ENCODE measurements at places on chromosomes 2 and 18.

DNA sequence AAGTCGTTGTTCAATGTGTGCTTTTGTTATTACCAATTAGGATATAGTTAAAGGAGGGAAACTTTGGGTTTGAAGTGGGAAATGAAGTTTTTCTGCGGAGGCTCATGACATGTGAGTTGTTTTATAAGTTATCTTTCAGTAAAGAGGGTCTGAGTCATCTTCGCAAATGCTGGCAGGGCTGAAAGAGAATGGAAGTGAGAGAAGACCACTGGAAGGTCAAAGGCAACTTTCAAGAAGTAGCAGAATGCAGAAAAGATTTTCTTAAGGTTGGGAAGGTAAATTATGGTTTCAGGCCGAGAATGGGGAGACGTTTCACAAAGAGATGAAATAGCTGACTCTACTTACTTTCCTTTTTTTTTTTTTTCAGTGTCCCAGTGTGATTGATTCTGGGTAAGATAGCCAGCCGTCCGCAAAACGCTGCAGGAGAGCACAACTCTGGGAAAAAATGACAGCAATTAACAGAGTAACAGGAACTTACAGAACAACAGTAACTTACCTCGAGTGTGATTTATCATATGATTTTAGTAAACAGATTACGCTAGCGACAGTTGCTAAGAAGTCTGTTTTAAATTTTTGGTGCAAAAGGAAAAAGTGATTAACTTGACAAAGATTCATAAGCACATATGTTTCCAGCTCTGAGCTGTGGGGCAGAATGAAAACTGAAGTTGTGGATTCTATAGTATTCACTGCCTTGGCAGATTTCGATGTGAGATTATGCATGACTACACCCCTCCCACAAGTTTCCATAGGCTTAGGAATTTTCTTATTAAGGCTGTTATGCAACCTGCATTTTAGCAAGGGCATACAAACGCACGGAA lies 46.8 kb upstream of the ACTR3 start:
- DNase-seq = peak; percentile 61

DNA sequence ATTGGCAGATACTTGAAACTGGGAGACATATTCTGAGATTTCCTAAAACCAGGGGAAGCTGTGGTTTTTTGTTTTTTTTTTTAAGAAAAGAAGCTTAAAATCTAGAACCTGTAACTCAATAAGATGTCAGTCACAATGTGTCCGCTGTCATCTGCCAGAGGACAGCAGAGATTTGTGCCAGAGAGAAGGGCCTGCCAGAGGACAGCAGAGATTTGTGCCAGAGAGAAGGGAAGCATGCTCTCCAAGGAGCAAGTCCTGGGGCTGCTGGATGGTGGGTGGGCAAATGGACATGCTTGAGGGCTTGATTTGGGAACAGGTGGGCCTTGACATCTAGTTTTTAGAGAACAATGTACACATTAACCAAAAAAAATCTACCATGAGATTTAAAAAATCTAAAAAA lies 77.9 kb downstream of the CCDC93 start:
- no peak for DNase-seq

DNA sequence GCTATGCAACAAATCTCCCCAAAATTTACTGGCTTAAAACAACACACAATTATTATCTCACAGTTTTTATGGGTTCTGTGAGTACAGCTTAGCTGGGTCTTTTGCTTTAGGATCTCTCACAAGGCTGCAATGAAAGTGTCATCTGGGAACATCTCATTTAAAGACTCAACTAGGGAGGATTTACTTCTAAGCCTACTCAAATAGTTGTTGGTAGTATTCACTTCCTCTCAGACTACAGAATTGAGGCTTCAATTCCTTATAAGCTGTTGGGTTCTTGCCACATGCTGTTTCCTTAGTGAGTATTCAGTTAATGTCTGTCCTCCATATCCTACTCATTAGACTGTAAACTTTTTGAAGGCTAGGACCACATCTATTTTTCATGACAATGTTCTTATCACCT lies 72.3 kb downstream of the MDH1 start:
- DNase-seq = peak; percentile 91

GRCh38 chr2:240640939-240641338 lies 15.7 kb downstream of the GPR35 start:
- DNase-seq = peak; percentile 12

GRCh38 chr2:193476171-193476800 lies 1281.6 kb upstream of the TMEFF2 start:
- no peak for DNase-seq

- no peak for DNase-seq
Observed at GRCh38 chr2:205556357-205556756, 125.9 kb upstream of the NRP2 start.

- no peak for DNase-seq
Observed at GRCh38 chr2:45567288-45567963, 43.6 kb downstream of the SRBD1 start.

GRCh38 chr2:84278386-84278785 lies 180.7 kb downstream of the SUCLG1 start:
- DNase-seq = no peak

- DNase-seq = no peak
Observed at GRCh38 chr18:295756-296490, 28.1 kb upstream of the THOC1 start.

- no peak for DNase-seq
Observed at GRCh38 chr2:11621410-11621809, 48.6 kb downstream of the NTSR2 start.

DNA sequence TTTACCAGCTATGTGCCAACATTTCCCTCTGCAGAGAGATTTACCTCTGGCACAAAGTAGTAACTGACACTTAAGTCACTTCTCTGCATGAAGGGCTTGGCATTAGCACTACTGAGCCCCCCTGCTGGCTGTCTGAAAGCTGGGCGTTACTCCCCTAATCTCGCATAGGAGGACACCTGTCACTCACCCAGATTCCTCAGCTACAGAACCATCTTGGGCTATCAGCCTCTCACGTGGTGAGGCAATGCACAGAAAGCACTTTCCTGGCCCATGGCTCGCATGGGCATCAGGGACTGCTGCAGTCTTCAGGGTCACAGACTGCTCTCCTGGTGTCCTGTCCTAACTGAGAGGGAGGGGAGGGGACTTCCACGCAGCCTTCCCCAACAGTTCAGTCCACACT lies 12.0 kb downstream of the SERPINE2 start:
- DNase-seq = no peak

- DNase-seq = peak; percentile 19
Observed at GRCh38 chr2:221529177-221529942, 42.7 kb downstream of the EPHA4 start.

DNA sequence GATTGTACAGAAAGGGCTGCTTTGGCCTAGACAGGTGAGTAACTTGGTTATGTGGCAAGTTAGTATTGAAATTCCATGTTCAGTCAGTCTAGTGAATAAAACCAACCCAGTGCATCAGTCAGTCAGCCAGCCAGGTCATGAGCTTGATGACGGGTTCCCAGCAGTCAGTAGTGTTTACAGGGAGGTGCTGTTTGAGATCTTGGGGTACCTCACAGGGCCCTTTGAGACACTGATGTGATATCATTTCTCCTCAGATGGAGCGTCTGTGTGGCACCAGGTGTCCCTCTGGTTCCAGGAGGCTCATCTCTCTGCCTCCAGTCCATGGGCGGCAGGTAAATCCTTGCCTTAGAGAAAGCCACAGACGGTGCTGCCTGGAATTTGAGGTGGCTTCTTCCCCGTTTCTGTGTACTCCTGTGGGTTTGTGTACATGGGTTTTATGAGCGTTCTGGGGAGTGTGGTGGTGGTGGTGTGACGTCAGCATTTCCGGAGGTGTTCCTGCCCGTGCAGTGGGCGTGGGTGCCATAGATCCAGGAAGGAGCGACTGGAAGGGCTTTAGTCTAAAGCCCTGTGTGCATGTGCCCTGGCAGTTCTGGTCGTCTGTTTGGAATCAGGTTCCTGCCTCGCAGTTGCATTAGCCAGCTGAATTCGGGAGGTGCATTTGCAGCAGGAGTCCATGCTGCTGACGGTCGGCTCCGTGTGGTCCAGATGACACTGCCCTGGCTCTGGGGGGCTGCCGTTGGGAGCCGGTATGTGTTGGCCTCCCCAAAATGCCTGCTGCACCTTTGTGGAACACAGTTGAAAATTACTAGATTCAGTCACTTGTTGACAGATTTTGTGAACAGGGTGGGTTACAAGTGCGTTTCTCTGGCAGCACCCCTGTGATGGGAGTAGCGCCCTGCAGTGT lies 2.1 kb downstream of the CTDP1 start:
- no peak for DNase-seq

DNA sequence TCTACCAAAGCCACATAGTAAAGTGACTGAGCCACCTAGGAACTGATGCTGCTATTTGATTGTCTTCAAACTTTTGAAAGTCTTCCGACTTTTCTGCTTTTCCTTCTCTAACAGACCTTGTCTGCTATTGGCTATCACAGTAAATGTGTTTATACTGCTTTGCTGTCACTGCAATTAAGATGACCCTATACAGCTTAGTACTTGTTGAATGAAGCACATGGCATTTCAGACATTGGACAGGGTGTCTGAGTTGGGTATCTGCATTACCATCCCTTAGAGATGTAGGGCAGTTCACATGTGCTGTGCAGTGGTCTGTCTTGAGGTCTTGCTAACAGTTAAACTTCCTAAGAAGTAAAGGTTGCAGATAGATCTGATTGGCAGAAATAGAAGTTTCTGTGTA lies 3.6 kb downstream of the WDR43 start:
- DNase-seq = no peak

GRCh38 chr18:46324087-46324955 lies 220.1 kb downstream of the HAUS1 start:
- DNase-seq = peak; percentile 74

DNA sequence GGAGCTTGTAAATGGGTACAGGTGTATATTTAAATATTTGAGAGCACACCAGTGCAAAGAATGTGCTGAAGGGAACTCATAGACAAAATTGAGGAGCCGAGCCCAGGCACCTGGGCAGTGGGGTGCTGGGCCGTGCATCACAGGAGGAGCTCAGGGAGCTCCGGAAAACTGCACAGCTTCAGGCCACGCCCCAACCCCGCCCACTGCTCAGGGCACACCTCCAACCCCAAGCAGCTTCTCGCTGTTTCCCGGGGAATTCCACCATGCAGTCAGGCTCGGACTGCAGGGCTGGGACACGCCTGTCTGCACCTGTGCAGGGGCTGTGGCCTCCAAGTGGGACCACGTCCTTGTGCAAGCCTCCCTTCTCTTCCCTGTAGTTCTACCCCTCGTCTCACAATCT lies 243.0 kb downstream of the HDAC4 start:
- DNase-seq = no peak

GRCh38 chr18:57859314-57859713 lies 56.2 kb upstream of the ATP8B1 start:
- peak; percentile 33 for DNase-seq

DNA sequence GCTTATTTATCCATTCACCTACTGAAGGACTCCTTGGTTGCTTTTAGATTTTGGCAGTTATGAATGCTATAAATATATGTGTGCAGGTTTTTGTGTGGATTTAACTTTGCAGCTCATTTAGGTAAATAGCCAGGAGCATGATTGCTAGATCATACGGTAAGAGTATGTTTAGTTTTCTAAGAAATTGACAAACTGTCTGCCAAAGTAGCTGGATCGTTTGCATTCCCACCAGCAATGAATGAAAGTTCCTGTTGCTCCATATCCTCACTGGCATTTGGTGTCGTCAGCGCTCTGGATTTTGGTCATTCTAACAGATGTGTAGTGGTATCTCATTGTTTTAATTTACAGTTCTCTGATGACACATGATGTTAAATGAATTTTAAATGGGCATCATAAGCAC lies 8.7 kb upstream of the DIPK1C start:
- DNase-seq = no peak
